GM04503 (cell line): ENCODE measurements at places on chromosomes 11 and 22.
A peak's percentile ranks its signal among the peaks of the same experiment; 100 is the strongest.

DNA sequence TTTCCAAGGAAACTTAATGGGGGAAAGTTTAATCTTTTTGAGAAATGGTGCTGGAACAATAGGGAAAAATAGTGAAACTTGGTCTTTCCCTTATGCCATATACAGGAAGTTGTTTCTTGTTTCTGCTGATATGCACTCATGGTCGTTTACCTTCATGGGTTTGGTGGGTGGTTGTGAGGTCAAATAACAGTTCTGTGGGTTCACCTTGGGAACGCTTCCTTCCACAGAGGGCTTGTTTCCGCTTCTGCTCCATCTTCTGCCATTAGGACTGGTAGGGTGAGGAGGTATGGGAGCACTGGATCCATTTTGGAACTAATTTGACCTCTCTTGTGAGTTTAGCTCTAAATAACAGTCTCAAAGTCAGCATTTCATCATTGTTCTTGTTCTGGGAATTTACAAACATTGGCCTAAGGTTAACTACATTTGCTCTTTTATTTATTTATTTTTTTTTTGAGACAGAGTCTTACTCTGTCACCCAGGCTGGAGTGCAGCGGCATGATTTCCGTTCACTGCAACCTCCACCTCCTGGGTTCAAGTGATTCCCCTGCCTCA, 17.6 kb upstream of the RELA start:
- no peak for DNase-seq

DNA sequence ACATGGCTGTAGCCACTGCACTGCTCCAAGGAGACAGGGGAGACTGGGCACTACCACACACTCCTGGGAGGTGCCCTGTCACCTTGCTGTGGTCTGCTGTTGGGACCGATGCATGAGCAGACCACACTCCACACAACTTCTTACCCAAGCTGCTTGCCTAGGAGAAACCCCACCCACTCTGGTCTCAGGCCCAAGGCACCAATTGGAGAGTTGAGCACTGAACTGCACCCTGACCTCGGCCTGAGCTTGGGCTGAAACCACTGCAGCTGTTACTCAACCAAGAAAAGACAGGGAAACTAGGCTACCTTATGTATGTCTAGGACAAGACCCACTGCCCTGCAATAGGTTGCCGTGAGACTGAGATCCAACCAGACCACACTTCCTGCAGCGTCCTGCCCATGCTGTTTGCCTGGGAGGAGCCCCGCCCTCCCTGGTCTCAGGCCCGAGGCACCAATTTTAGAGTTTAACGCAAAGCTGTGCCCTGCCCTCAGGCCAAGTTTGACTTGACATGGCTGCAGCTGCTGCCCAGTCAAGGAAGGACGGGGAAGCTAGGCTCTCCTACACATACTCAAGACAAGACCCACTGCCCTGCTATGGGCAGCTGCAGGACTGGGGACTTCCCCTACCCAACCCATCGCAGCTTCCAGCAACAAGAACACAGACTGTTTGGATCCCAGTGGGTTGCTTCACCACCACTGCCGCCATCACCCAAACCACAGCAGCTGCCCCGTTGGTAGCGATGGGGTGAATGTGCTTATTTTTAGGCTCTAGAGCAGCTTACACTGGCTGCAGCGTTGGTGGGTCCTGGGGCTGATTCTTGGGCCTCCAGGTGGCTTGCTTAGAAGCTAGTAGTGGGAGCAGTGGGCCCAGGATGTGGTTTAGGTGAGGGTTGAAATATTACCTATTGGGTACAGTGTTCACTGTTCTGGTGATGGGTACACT, 66.8 kb downstream of the BRD1 start:
- DNase-seq = no peak

DNA sequence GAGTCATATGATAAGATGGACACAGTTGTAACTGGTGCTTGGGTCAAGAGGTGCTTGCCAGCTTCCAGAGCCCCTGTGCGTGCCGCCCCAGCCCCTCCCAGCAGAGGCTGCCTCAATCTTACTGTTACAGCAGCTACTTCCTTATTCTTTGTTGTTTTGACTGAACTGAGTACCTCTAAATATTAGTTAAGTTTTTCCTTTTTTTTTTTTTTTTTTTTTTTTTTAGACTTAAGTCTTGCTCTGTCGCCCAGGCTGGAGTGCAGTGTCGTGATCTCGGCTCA, 8.8 kb downstream of the ZBED4 start:
- no peak for DNase-seq

DNA sequence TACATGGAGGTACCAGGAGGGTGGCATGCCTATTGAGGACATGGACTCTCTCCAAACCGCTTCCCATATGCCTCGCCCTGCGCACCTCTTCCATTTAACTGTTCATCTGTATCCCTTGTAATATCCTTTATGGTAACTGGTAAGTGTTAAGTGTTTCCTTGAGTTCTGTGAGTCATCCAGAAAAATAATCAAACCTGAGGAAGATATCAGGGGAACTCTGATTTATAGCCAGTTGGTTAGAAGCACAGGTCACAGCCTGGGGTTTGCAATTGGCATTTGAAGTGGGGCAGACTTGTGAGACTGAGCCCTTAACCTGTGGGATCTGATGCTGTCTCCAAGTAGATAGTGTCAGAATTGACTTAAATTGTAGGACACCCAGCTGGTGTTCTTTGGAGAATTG, 27.6 kb upstream of the CAT start:
- no peak for DNase-seq

DNA sequence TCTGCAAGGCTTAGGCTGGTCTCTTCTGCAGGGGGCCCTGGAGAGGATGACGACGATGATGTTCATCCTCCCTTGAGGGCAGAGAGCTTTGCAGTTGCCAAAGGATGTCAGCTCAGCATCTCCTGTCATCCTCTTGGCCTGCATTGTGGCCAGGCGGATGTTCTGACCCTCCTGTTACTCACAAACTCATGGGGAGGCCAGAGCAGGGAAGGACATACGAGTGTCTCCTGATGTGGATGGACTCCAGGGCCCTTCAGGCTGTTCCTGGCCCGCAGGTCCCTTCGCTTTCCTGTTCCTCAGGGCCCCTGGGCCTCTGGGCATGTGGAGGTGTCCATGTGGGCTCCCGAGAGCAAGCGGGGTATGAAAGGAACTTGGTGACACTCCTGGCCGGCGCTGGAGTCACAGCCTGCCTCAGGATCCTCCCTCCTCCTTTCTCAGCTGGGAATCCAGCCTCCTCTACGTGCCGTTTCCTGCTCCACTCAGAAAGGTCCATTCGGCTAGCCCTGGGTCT, 8.5 kb downstream of the ADORA2A start:
- DNase-seq = peak; percentile 25

DNA sequence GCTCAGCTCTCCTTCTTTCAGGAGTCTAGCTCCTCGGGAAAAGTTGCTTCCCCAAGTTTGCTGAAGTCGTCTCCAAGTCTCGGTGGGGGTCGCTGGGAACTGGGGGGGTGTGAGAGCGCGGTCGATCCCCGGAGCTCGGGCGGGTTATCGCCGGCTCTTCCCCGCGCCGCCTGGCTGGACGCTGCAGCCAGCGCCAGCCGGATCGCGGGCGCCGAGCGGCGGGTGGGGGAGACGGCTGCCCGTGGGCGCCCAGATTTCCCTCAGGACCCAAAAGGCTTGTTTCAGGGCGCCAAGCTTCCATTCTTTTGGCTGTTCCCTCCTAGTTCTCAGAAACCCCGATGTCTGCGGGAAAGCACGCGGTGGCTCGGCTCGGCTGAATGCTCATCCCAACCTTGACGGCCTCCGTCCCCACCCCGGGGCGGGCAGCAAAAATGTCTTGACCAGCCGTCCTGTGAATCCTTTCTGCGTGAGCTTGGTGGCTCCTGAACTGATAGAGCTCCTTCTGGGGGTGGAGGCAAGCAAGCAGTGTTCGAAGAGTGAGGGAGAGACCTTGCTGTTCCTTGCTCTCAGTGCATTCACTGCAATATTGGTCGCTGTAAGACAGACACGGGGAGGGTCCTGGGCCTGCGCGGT, 1.7 kb downstream of the ZBTB16 start:
- no peak for DNase-seq

DNA sequence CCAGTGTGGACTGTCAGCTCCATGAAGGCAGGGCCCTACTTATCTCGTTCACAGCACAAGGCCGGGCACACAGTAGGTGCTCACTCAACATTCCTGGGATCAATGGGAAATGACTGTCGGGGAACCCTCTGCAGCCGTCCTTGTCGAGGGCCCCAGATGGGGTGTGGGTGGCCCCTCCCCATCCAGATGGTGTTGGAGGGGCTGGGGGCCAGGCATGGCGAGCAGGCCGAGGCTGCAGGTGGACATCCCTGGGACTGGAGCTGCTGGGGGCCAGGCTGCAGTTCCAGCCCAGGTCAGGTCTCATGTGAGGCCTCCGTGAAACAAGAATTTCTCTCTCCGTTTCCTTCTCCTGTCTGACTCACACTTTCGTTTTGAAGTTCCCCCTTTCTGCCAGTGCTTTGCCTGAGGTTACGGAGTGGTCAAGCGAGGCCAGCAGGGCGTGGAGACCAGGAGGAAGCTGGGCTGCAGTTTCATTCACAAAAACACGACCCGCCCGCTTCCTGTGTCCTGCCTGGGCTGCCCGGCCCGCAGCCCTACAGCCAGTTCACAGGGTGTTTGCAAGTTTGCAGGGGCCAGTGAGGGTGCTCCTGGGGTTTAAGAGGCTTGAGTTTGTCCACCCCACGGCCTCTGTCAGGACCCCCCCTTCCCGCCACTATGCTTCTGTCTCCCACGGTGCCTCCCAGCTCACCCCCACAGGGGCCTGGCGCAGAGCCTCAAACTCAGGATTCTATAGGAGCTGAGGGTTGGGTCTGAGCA, 4.5 kb downstream of the MYEOV start:
- DNase-seq = peak; percentile 88

DNA sequence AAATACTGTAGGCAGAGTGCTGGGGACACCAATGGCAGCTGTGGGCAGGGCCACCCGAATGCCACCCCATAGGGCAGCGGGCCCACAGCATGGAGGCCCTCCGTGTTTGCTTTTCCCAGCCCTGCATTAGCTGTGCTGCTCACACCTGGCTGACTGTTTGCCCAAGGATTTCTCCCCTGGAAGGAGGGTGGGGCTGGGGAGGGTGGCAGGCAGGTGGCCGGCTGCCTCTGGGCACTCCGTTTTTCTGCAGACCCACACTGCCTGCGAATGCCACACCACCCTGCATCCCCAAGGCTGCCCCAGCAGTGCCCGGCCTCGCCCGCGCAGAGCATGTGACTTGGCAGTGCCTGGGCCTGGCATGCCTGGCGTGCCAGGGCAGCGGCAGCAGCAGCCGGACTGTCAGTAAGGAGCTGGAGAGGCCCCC, 19.6 kb downstream of the DAGLA start:
- no peak for DNase-seq

GRCh38 chr11:116929414-116930090, 92.1 kb upstream of the APOA1 start:
- no peak for DNase-seq

GRCh38 chr11:118448294-118448693, 12.0 kb downstream of the KMT2A start:
- no peak for DNase-seq

DNA sequence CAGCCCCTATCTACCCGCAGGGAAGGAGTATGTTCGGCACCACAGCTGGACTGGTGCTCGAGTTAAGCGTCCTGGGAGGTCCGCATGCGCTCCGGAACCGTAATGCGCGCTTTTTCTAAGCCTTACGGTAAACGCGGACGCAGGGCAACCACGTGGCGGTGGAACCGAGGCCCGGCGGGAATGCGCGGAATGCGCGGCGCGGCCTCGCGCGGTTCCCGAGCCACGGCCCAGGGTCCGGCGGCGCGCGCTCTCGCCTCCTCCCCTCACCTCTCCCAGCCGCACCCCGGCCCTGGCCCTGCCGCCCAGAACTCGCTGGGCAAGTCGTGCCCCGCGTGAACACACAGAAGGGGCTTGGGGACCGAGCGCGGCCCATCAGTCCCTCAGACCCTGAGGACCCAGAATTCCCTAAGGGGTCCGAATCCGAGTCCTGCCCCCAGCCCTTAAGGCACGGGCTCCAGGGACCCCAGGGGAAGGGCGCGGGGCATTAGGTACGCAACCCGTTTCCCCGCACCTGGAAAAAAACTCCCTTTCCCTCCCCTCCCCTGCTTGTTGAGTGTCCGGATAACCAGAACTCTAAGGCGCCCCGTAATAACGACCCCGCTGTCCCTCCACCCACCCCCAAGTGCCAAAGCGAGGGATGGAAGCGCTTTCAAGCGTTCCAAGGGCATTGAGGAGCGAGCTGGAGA, 4.3 kb upstream of the CCND1 start:
- DNase-seq = peak; percentile 59

DNA sequence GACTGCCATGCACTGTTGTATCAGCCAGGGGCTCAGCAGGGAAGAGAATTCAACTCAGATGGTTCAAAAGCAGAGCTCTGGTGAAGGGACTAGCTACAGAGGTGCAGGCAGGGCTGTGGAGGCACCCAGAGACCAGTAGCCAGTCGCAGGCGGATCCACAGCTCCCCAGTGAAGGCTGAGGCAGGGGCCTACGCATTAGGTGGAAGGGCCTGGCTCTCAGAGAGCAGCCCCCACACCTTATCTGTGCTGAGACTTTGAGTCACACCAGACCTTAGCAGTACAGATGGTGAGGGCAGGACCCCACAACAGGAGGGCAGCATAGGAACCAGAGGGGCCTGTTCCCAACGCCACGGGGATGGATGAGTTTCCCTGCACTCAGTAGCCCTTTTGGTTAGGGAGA, 189.6 kb downstream of the DSCAML1 start:
- no peak for DNase-seq

DNA sequence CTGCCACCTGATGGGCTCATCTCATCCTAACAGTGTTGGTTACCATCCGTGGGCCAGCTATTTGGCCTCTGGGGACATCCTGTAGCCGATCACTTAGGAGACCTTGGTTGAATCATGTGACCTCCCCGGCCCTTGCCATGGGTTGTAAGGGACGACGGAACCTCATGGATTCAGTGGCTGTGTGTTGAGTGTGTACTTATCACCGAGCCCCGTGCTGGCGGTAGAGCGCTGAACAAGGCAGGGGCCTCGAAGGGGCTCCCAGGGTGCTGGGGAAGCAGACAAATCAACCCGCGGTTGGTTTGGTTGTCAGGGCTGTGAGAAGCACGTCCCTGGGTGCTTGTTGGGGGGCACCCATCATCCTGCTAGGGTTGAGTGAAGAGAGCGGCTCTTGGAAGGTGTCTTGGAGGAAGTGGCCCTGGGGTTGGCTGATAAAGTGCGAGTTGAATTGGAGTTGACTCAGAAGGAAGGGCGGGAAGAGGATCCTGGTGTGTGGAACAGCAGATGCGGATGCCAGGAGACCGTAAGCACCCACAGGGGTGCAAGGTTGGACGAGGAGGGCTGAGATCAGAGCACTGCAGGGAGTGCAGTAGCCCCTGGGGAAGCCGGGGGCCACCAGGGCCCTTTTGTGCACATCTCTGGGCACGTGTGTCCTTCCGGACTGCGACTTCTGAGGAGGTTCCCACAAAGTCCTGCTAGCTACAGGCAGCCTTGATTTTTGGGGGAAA, 53.6 kb downstream of the MPPED1 start:
- no peak for DNase-seq

DNA sequence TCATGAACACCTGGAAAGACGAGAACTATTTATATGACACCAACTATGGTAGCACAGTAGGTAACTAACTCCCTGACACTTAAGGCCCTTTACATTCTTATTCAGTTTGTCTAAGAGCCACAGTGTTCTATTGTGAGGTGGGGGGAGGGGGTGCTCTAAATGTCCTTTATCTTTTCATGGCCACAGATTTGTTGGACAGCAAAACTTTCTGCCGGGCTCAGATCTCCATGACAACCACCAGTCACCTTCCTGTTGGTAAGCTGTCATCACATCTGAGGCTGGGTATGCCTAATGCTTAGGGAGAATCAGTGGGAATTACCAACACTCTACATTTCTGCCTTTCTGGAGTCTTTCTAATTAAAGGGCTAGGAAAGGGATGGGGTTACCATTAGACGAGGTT, 30.7 kb downstream of the EHF start:
- no peak for DNase-seq
